Activated naive CD4-positive, alpha-beta T cell treated with anti-CD3 and anti-CD28 coated beads, Interleukin-2, amount 50 U/mL, for 16 hours (primary cell): ENCODE measurements at places on chromosomes 2 and 18.

GRCh38 chr2:238863749-238864206, 15.9 kb downstream of the TWIST2 start:
- no peak for DNase-seq

GRCh38 chr2:106223347-106223746, 29.2 kb upstream of the UXS1 start:
- no peak for DNase-seq

GRCh38 chr18:50689578-50689977, 129.7 kb downstream of the MAPK4 start:
- DNase-seq, result no peak

DNA sequence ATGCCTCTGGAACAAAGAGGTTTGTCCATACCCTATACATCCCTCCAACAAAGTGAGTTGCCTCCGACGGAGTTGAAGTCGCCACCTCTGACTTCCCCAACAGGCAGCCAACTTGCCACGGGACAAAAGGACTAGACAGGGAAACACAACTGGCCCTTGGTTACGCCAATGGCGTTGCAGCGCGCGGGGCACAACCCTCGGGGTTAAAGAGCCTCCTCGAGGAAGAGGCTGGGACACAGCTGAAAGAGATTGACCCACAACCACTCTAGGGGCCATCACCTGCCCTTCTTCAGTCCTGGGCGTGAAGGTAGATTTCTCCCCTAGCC, 545 bp downstream of the GTF3C2 start:
- DNase-seq, result no peak

DNA sequence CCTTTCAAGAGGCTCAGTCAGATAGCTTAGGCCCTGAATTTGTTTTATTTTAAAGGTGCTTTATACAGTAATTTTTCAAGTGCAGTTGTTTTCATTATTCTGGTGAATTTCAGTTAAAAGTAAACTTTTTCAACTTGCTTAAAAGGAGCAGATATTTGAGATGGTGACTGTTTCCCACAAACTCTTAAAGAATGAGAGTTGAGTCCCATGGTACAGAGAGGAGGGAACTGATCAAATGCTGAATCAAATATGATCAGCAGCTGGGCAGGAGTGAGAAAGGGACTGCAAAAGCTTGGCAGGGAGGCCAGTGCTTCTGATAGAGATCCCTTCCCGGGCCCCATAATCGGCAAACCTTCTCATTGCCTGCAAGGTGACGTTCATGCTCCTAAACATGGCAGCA, 91.2 kb downstream of the KCNS3 start:
- DNase-seq, result no peak

DNA sequence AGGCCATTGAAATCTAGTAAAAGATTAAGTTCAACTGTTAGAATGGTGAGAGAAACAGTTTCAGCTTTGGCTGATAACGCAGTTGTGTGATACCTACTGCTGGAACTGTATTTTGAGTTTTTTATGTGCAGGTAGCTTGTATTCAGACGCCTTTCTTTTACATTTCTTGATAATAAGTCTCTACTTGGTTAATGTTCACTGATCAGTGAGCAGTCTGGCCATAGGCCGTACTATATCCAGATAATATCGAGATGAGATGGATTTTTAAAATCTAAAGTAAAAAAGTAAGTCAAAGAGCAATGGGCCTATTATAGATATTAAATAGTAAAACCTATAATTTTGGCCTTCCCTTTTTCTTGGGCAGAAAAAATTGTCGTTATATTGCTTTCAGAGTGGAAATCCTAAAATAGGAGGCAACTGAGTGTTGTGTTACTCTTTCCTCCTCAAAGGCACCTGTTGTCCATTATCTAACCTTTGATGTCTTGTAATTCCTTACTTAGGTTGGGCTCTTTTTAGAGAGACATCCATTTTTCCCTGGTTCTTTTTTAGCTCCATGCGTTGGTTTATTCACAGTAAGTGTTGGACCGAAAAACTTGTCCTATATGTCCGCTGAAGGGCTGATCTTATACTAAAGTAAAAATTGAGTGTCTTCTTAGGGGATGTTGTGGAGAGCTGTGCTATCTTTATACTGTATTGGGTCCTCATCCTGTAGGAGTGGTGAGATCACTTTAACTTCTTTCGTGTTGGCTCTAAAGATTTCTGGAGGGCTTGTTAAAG, 1.7 kb downstream of the EML4 start:
- DNase-seq, result no peak

DNA sequence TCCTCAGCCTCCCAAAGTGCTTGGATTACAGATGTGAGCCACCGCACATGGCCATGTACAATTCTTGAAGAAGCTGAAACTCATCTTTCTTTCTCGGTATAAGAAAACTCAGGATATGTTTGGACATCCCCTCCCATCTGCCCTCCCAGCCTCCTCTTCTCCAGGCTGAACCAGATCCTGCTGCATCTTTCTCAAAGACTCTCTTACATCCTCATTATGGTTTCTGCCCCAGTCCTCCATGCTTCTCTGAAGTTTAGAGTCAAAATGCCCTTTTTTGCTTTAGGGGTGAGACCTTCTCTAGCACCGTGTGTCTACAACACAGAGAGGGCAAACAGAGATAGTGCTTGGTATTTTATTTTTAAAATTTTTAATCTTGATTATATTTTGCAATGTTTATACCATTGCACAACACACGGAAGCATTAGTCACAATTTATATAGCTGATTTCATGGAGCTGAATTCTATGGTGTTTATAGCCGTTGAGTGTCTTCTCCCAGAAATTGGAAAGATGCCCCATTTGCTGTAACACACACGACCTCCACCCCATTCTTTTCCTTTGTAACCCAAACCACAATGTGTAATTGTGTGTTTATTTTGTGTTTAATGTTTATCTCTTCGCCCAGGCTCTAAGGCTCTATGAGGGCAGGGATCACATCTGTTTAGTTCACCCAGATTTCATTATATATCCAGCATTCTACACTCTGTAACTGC, 206.0 kb upstream of the TNP1 start:
- DNase-seq, result no peak

GRCh38 chr2:96647681-96648080, 5.1 kb downstream of the FER1L5 start:
- no peak for DNase-seq

- no peak for DNase-seq
These were observed 92.0 kb upstream of the BCL2L11 start for GRCh38 chr2:111028720-111029119.

GRCh38 chr2:104050656-104051242, 803.2 kb upstream of the POU3F3 start:
- no peak for DNase-seq

DNA sequence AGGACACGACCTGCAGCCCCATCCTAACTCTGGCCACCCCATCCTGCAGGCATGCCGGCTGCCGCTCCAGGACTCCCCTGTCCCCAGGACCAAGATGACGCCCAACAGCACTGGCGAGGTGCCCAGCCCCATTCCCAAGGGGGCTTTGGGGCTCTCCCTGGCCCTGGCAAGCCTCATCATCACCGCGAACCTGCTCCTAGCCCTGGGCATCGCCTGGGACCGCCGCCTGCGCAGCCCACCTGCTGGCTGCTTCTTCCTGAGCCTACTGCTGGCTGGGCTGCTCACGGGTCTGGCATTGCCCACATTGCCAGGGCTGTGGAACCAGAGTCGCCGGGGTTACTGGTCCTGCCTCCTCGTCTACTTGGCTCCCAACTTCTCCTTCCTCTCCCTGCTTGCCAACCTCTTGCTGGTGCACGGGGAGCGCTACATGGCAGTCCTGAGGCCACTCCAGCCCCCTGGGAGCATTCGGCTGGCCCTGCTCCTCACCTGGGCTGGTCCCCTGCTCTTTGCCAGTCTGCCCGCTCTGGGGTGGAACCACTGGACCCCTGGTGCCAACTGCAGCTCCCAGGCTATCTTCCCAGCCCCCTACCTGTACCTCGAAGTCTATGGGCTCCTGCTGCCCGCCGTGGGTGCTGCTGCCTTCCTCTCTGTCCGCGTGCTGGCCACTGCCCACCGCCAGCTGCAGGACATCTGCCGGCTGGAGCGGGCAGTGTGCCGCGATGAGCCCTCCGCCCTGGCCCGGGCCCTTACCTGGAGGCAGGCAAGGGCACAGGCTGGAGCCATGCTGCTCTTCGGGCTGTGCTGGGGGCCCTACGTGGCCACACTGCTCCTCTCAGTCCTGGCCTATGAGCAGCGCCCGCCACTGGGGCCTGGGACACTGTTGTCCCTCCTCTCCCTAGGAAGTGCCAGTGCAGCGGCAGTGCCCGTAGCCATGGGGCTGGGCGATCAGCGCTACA, 2.1 kb downstream of the GPBAR1 start:
- no peak for DNase-seq

DNA sequence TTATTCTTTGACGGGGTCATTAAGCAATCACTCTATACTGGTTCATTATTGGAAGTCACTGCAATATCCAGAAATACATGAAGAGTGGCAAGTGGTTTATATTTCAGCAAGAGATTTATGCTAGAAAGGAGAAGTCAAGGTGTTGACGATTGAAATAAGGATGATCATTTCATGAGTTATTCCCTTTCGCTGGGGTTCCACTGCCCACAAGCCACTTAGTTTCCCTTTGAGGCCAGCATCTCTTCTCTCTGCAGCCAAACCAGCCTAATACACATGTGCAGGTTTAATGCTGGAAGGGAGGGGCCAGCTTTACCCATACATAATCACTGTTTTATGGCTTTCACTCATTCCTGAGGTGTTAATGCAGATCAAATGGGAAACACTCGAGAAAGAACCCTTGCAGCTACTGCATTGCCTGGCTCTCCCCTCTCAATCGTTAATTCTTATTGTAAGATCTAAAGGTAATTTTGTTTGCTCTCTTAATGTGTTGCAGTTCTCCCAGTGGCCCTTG, 108.4 kb downstream of the MEIS1 start:
- DNase-seq, result no peak

DNA sequence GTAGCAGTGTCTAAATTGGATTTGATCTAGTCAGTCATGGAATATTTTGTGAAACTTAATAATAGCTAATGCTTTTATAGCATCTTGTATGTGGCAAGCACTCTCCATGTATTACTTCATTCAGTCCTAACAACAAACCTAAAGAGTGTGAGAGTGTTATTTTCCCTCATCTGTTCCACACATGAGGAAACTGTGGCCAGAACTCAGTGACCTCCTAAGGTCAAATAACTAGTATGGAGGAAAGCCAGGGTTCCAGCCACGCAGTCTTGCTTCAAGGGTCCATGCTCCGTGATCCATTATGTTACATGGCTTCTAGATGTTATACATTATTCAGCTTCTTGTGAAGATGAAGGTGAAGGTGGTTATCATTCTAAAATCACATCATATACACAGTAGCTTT, 45.5 kb downstream of the TWSG1 start:
- DNase-seq, result no peak

DNA sequence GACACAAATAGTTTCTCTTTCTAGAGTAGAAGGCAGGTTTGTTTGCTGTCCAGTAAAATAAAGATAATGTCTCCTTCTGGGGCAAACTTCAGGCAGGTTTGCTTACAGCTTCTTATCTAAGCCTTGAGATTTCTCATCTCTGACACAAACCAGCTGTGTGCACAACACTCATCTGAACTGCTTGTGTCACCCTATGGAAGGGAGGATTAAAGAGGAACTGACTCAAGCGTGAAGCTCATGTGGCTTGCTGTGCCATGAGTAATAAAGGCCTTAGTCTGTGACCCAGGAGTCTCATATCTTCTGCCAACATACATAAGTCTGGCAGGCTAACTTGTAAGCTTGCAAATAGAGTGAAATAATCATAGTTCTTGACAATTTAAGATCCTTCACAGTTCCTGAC, 24.2 kb upstream of the CPO start:
- DNase-seq, result no peak

GRCh38 chr2:197306696-197307040, 3.9 kb downstream of the ANKRD44 start:
- no peak for DNase-seq

GRCh38 chr18:60279391-60279790, 93.2 kb downstream of the MC4R start:
- DNase-seq, result no peak

- no peak for DNase-seq
These were observed 64.4 kb upstream of the SPAG16 start for GRCh38 chr2:213219816-213220215.

DNA sequence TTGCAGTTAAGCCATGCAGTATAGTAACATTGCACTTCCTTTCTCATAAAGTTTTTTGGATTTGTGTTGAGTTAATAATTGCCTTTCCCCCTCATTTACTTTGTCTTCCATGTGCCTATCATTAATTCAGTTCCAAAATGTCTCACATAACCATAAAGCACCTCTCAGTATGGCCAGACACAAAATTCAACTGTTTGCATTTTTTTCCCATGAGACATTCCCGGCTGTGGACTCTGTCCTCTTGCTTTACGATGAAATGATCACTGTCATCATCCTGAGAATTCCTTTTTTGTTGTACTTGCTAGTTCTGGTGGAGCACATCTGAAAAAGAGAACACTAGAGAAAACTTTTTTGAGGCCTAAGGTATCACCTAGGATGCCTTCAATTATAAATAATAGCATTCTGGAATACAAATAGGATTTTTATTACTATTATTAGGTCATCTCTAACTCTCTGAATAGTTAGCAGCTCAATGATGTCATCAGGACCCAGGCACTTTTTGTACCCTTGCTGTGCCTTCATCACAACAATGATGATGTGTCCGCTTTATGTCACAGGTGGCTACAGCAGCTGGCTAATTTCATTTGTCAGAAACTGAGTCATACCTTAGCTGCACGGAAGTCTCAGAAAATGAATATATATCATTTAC, 8.5 kb upstream of the ATP8B1 start:
- DNase-seq, result no peak

GRCh38 chr2:216086207-216086893, 4.6 kb downstream of the TMEM169 start:
- DNase-seq, result no peak

GRCh38 chr2:23776021-23776420, 150.9 kb downstream of the ATAD2B start:
- DNase-seq, result no peak

- DNase-seq, result no peak
These were observed 32.6 kb downstream of the BCL2 start for GRCh38 chr18:63286926-63287325.

DNA sequence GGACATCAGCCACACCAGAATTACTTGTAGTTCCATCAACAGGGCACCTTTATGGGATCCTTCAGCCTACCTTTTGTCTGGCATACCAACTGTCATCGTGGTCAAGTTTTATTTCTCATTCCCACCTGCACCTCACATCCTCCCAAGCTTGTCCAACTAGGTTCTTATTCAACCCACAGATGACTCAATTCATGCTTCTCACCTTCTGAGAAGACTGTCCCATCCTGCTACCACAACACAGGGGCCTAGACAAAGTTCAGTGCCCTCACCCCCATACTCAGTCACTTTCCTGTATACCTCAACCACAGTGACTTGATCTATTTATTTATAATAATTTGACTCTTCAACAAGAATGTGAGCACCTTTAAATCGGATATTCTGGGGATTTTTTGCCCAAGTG, 114.4 kb upstream of the ACVR1C start:
- DNase-seq, result no peak

DNA sequence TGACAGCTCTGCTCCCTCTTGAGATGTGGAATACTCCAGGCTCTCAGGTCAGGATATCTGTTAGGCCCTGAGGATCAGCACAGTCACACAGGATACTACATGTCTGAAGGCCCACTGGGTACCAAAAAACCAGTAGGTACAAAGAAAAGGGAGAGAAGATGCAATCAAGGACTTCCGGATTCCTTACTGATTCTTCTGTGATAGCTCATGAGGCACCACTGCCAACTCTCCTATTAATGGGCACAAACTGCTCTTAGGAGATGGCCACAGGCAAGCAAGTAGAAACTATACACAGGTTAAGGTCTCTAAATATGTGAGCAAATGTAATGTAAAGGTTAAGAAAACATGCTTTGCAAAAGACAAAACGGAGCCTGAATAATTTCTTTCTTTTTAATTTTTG, 3.5 kb downstream of the TMEM127 start:
- DNase-seq, result no peak
